ENCODE measurements at places on chromosomes 11 and 22. TPM values are rescaled to one million over a fixed set of nuclear protein-coding genes. Genes with fewer than 3 reads are reported as not detected.

GRCh38 chr22:44340271-44341239, 27.8 kb upstream of the SHISAL1 start:
- DNase-seq: no peak

GRCh38 chr11:19842505-19842904, 129.9 kb downstream of the NAV2 start:
- DNase-seq: no peak

GRCh38 chr11:125869521-125869920, 17.9 kb upstream of the HYLS1 start:
- DNase-seq: no peak

GRCh38 chr11:106491751-106492150, 414.3 kb downstream of the AASDHPPT start:
- no peak for DNase-seq

DNA sequence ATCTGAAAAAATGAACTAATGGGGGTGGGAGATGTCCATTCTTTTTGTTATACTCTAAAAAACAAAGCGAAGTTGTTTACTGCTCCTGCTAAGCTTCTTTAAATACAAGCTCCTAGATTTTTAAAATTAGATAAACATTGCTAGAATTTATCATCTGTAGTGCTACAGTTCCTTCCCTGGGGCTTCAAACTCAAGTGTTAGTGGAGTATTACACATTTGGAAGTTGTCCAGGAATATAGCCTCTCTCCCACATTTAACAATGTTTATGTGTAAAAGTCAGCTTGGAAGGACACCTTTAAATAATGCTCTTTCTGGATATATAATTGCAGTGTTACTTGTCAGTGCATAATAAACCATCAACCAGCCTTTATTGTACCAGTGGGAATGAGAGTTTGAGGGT, 155.5 kb downstream of the SPON1 start:
- DNase-seq: no peak

- no peak for DNase-seq
These were observed 347.5 kb upstream of the DDI1 start for GRCh38 chr11:103688924-103689323.

GRCh38 chr11:1652771-1653540, 23.4 kb downstream of the KRTAP5-5 start:
- DNase-seq: peak; percentile 83

DNA sequence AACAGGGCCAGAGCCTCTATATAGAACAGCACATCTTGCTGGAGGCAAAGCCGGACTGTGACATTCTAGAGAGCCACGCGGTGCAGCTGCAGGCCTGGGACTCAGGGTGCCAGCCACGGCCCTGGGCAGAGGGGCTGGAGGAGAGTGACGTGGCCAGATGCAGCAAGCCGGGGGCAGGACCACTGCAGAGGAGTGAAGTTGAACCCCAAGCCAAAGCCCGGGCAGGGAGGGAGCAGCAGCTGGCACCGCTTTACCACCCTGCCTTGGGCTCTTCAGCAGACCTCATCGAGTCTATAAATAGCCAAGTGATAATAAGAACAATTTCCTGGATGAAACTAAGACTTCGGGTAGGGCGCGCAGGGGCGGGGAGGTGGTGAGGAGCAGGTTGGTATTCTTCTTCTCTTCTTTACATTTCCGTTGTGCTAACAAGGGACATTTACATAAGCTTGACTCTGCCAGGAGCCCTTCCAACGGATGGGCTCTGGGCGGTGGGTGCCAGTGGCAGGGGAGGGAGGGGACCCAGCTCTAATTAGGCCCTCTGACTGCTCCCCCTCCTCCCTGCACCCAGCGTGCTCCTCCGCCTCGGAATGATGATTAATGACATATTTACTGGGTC, 110.2 kb downstream of the ST3GAL4 start:
- no peak for DNase-seq

DNA sequence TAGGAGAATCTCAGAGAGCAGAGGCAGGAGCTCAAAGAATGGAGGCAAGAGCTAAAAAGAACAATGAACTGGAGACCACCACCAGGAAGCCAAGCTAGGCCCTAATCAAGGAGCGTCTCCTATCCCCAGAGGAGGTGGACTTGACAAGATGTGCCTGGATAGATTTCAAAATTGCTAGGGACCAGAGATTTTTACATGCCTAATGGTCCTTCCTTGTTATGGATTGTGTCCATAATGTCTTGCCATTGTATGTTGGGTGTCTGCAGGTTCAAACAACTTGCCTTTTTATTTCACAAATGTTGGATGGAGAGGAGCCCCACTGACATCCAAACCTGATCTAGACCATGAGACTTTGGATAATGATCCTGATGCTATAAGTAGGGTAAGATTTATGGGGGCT, 88.2 kb upstream of the TP53I11 start:
- no peak for DNase-seq

DNA sequence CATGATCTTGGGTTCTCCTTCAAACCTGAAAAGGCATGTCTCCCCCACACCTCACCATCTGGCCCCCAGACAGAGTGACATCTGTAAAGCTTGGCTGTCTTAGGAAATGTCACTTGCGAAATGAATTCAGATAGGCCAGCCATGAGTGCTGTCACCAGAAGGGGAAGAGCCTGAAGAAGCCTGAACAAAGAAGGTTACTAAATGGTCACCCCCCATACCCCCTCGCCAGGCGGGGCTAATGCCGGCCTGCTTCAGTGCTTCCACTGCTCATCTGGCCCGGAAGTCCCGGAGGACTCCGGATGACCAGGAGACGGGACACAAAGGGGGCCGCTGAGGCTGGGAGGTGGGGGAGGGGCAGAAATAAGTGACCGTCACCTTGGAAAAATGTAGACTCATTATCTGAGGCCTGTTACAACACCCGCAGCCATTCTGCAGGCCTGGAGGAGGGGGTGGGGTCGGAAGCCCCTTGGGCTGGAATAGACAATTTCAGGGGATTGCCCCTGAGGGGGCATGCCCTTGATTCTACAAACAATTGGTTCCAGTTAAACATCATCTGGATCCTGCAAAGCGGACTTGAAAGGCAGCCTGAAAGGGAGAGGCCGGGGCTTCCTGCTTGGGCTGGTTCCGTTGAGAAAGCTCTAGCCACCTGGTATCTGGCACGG, 43.2 kb downstream of the NAT10 start:
- DNase-seq: no peak

GRCh38 chr22:20583471-20583922, 76.1 kb downstream of the MED15 start:
- peak; percentile 77 for DNase-seq

GRCh38 chr11:134489728-134490127, 77.7 kb upstream of the B3GAT1 start:
- no peak for DNase-seq

GRCh38 chr11:63937713-63938478, 906 bp upstream of the NAA40 start:
- DNase-seq: no peak

- DNase-seq: no peak
These were observed 2.5 kb upstream of the SEPTIN3 start for GRCh38 chr22:41966607-41967240.

DNA sequence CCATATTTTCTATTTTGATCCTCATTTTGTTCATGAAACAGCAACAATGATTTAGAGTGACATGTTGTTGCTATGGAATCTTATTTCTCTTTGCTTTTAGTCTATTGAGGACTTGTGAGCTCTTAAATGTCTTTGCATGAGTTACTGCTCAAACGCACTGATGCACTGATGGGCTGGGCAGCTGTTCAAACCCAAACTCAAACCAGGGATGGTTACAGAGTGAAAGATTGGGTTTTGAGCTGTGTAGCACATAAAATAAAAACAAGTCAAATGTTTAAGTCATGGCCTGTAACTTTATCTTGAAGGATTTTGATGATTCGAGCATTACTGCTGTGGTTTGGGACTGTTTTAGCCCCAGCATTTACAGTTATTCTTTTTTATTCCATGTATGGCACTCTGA, 20.1 kb upstream of the NCAM1 start:
- no peak for DNase-seq

- no peak for DNase-seq
These were observed 2.2 kb upstream of the USP18 start for GRCh38 chr22:18147791-18148190.

GRCh38 chr22:50153056-50153755, 17.3 kb upstream of the PANX2 start:
- DNase-seq: no peak

DNA sequence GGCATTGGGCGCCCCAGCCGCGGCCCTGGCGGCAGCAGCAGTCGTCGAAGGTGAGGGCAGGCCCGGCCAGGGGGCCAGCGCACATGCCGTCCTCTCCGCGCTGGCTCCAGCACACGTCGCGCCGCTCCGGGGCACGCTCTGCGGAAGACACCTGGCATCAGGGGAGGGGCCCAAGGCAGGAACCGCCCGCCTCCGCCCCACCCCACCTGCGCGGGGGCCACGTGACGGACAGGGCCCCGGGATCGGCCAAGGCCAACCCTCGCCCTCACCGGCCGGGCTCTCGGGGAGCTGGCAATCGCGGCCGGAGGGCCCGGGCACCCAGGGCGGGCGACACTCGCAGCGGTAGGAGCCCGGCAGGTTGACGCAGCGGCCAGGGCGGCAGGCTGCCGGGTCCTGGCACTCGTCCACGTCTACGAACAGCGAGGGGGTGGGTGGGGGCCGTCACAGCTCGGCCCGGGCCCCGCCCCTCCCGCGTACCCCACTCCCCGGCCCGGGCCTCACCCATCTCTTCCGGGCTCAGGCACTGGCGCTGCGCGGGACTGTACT, 14.9 kb downstream of the SCYL1 start:
- no peak for DNase-seq

- DNase-seq: peak; percentile 78
These were observed at the start of gene TUBA8 for GRCh38 chr22:18110194-18110953. TUBA8 (plus strand) TSS chr22:18110809; CDS start chr22:18110866, 57 bp downstream.

DNA sequence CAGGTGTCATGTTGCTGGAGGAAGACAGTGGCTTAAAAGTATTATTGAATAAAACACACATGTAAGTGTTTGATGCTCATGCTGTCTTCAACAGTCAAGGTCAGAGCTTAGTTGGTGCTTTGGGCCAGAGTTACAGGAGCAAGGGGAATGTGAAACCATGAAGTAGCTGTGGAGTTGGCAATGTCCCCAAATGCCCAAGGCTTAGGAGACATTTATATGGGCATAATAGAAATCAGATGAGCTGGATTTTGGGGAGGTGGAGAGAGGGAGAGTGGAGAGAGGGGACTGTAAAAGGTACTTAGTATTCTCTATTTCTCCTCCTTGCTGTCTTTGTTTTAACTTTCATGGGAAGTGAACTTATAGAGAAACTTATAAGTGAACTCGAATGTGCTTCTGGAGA, 407.8 kb downstream of the ETS1 start:
- no peak for DNase-seq

- DNase-seq: peak; percentile 70
These were observed 38.2 kb downstream of the TRIOBP start for GRCh38 chr22:37734964-37735451.

DNA sequence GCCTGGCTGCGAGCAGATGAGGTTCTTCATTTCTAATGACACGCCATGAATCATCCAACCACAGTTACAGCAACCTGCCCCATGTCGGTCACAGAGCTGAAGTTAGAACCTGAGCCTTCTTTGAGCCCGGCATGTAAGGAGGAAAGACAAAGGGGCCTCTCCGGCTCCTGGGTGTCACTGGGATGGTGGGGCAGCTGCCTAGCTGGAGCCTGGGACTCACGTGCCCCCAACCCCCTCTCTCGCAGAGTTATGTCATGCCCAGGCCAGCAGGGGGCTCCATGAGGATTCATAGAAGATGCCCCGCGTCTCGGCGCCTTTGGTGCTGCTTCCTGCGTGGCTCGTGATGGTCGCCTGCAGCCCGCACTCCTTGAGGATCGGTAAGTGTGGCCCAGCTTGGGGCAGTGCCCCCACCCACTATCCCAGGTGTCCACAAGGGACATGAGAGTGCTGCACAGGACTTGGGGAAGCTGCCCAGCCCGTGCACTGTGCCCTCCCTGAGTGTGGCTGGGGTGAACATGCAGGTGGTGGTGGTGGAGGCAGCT, 148.5 kb downstream of the GRIK4 start:
- DNase-seq: peak; percentile 47

DNA sequence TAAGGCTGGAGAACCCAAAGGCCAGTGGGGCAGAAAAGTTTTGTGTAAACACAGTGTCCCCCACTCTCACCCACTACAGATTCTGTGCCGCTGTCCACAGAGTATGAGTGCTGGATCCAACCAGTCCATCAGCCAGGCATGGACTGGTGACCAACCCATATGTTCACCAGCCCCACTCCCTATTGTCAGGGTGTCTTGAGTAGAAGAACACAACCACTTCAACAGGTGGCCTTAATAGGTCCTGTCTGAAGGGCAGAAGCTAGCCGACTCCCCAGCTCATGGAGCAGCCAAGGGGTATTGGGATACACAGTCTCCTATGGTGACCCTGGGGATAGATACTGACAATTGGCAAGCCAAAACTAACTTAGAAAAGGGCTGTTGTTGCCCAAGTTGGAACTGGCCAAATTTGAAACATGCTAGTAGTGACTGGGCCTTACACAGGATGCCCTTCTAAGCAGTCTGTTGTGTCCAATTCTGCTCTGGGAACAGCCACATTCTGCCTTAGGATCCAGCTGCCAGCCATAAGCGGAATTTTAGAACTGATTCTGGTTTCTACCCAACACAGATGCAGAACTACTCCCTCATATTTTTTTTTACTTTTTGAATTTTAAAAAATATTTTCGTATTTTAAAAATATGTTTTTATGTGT, 19.8 kb upstream of the PGM2L1 start:
- no peak for DNase-seq

DNA sequence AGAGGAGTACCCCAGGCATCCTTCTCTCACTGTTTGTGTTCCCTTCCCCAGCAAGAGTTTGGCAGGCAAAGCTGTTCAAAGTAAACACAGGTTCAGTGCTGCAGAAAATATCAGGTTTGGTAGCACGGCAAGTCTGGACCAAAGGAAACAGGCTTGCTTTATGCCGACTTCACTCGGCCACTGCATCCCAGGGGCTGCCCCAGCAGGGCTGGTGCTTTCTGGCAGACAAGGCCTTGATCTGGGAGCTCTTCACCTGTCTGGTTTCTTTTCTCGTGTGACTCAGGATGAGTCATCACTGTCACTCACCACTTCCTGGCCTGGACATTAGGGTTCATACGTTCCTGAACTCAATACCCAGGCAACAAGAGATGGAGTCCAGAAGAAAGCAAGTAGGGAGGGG, 52.6 kb upstream of the NAV2 start:
- DNase-seq: no peak

The TUG1 gene
- 32.7 TPM for total RNA-seq

The OR51Q1 gene
- not detected for total RNA-seq

The OR52N4 gene
- not detected for total RNA-seq

The AQP11 gene
- 0.87 TPM for total RNA-seq

The GAS2L1 gene
- 23.2 TPM for total RNA-seq

The MMP10 gene
- not detected for total RNA-seq

The OR8A1 gene
- total RNA-seq: not detected

The TEX12 gene
- not detected for total RNA-seq

The PAK1 gene
- 7.6 TPM for total RNA-seq

The UQCC3 gene
- 7.7 TPM for total RNA-seq

The MB gene
- total RNA-seq: 17,299 TPM

The RBM4 gene
- total RNA-seq: 69.5 TPM

The PNPLA5 gene
- total RNA-seq: not detected

The SVIP gene
- total RNA-seq: 34.0 TPM
